ENCODE measurements at places on chromosomes 12 and 14.
A peak's percentile ranks its signal among the peaks of the same experiment; 100 is the strongest.

DNA sequence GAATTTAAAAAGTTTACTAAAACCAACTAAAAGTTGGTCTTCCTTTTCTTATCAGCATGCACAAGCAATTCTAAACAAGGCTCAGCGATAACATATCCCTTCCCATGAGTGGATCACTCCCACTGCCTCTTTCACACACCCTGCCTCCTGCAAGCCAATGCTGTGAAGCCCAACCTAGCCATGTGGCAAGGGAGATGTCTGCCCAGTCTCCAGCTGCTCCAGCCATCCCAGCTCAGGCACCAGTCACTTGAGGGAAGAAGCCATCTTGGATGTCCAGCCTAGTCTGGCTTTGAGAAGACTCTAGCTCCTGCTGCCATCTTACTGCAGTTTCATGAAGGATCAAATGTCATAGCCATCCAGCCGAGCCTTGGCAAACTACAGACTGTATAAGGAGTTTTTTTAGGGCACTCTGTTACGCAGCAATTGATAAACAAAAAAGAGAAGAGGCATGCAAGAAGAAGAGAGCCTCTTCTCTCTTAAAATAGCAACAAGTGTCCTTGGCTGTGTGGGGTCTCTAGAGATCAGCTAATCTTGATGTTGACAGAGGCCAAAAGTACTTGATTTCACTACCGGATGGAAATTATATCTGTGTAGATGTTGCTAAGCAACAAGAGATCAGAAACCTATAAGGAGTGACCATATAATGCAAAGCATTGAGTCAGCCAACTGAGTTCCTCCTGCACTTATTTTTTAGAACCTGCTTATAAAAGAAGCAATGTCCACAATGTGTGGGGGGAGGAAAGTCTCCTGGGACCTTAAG lies 108.9 kb downstream of the PTCSC3 start:
- DNase-seq = peak; percentile 98

DNA sequence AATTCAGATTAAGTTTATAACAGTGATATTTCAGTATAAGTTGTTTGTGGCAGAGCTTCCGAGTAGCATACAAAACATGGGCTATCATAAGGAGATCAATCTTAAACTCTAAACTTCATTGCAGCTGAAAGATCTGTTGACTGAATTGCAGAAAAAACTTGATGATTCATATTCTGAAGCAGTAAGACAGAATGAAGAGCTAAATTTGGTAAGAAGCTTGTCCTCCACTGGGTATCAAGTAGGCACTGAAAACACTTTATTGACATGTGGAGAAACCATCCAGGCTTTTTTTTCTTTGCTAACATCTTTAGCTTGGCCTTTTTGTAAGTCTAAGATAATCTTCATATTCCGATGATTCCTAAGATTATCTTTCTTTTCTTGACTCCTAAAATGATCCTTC lies 93.0 kb downstream of the KTN1 start:
- no peak for DNase-seq

GRCh38 chr14:95054346-95055280 lies 102.7 kb downstream of the DICER1 start:
- no peak for DNase-seq

GRCh38 chr14:28764257-28765160 lies 2.1 kb upstream of the FOXG1 start:
- DNase-seq = peak; percentile 72

Measured in NCI-H2029 (cell line).